CD4-positive, CD25-positive, alpha-beta regulatory T cell (primary cell): ENCODE measurements at places on chromosomes 1 and 21. TPM values are rescaled to one million over a fixed set of nuclear protein-coding genes. Genes with fewer than 3 reads are reported as not detected.

DNA sequence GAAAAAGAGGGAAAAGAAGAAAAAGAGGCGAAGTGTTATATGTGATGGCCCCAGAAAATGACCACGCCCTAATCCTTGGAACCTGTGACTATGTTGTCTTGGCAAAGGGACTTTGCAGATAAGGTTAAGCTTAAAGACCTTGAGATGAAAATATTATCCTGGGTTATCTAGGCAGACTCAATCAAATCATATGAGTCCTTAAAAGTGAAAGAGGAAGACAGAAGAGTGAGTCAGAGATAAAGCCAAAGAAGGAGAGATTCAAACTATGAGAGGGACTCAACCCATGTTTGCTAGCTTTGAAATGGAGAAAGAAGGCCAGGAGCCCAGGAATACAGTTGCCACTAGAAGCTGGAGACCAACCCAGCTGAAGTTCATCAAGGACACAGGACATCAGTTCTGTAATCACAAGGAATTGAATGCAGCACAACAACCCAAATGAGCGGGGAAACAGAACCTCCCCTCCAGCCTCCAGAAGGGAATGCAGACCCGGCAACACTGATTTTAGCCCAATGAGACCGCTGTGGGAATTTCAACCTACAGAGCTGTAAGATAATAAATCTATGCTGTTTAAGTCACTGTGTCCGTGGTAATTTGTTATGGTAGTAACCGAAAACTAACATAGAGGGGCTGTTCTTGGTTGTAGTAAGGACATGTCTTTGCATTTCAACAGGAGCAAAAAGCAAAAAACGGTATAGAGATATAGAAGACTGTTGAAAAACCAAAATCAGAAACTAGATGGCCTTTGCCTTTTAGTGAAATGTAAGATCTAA lies 4.2 kb upstream of the RGS8 start:
- no peak for DNase-seq

- DNase-seq = no peak
These were observed 671 bp downstream of the KIF26B start for GRCh38 chr1:245155272-245156040.

The ERG gene
- total RNA-seq = 1.5 TPM

The KIAA0319L gene
- 72.4 TPM for total RNA-seq

GRCh38 chr21:44969931-44970755 lies 30.3 kb downstream of the SLX9 start:
- DNase-seq = no peak

GRCh38 chr1:212938846-212939245 lies 11.5 kb upstream of the VASH2 start:
- DNase-seq = no peak

- no peak for DNase-seq
These were observed 1.6 kb upstream of the IER5 start for GRCh38 chr1:181086926-181087325.

The SIM2 gene
- total RNA-seq = not detected

DNA sequence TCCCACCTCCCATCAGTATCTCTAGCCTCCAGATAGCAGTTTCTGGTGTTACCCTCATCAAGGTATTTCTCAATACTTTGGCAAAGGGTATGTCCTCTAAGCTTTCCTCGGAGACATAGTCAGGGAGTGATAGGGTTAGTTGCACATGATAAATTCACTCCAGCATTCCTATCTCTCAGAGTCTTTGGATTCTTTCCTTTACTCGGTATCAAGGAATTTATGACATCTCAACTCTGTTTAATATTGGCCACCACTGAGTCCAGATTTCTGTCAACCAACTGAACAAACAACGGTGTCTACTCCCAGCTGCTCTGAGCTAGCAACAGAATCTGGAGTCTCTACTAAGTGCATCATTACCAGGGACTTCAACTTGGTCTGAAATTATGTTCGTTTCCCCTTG lies 233.4 kb downstream of the TM2D1 start:
- DNase-seq = no peak

The SIK1 gene
- total RNA-seq = 243 TPM

The LCE1B gene
- total RNA-seq = not detected

The GOLT1A gene
- total RNA-seq = not detected

GRCh38 chr21:45348591-45349327 lies 56.2 kb upstream of the COL18A1 start:
- no peak for DNase-seq

DNA sequence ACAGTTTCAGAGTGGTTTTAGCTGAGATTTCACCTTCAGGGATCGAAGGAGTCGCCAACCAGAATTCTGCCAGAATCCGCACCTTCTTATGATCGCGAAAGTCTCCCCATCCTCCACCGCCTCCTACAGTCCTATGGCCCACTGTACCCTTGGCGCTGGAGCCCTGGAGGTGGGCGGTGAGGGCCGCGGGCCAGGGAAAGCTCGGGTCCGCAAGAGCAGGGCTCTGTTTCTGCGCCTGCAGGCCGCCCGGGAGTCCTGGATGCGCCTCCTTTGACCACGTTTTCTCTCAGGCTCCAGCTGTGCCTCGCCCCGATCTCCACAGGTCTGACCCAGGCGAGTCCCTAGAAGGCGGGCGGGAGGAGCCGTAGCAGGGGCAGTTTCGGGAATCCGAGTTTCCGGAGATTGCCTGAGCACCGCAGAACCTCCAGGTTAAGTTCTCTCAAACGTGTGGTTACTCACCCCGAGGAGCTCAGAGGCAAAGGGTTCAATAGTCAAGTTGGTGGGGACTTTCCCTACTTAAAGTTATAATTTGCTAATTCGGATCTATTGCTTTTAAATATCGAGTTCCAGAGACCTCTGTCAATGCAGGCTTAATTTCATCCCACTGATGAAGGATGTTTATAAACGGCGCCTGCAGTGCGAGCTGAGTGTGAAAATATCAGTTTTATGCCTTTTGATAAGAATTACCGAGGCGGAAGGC lies 3.2 kb upstream of the LHX8 start:
- no peak for DNase-seq

The CD34 gene
- 1.9 TPM for total RNA-seq

- DNase-seq = no peak
These were observed 350.9 kb upstream of the SPAG17 start for GRCh38 chr1:118535901-118536300.

GRCh38 chr1:37360011-37360410 lies 114.4 kb upstream of the ZC3H12A start:
- DNase-seq = no peak

The RIPK4 gene
- total RNA-seq = 0.52 TPM

- no peak for DNase-seq
These were observed 225.0 kb upstream of the PRMT6 start for GRCh38 chr1:106831511-106831910.

DNA sequence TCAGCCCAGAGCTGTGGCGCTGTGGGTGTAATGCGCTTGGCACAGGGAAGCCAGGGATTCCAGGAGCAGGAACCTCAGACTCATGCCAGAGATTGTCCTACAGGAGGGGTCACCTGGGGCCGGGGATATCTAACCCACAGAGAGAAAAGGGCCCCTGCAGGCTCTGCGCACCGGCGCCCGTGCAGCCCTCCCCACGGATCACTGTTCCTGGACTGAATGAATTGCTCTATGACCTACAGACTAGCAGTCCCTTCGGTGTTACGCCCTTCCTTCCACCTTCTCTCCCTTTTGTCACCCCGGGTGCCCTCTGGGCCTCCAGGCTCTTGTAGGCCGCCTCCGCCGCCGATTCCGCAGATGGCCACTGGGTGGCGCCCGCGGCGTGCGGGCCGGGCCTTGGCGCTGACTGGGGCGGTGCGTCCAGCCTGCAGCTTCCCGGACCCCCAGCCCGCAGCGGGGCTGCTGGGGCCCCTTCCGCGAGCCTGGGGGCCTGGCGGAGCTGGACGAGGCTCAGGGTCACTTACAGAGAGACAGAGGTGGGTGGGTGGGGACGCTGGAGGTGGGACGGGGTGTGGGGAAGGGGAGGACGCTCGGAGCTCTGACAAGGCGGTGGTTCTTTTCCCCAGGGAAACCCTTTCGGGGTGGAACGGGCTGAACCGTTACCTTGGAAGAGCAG lies 101.3 kb downstream of the IER5 start:
- peak; percentile 64 for DNase-seq

The ILDR2 gene
- total RNA-seq = 0.67 TPM

DNA sequence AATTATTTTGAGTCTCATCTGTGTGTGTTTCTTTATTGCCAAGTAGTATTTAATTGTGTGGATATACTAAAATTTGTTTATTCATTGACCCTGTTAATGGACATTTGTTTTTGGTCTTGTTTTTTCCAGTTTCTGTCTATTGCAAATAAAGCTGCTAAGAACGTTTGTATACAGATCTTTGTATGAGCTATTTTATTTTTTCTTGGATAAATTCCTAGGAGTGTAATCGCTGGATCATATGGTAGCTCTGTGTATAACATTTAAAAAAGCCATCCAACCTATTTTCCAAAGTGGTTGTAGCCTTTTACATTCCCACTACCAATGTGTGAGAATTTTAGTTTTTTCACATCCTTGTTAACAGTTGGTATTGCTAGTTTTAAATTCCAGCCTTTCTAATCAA lies 382.7 kb upstream of the USP24 start:
- no peak for DNase-seq

The KLHDC7A gene
- total RNA-seq = not detected

The TENT5C gene
- total RNA-seq = 324 TPM

- DNase-seq = no peak
These were observed 2.9 kb upstream of the FOXO6 start for GRCh38 chr1:41358131-41359021.

GRCh38 chr1:187999973-188000372 lies 1171.2 kb downstream of the PLA2G4A start:
- no peak for DNase-seq

GRCh38 chr1:232123775-232124659 lies 497.4 kb downstream of the DISC1 start:
- no peak for DNase-seq

The NSUN4 gene
- total RNA-seq = 33.4 TPM

DNA sequence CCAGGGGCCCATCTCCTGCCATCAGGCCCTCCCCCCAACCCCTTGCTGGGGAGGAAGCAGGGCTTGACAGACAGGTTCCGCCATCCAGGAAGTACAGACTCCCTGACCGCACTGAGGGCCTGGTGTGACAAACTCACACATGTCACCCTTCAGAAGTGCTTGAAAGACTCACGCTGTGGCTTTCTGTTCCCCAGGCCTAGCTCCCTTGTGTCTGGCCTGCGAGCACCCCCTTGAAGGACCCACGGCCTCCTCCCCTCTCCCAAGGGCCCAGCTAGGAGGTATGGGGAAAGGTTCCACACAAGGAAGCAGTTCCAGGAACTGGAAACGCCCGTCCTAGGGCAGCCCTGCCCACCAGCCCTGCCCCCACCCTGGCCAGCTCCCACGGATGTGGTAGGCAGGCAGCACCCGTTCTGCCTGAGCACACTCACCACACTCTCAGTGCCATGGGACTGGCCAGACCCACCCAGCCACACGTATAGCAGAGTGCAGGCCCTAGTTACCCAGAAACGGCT lies 26.7 kb downstream of the SLC2A1 start:
- peak; percentile 83 for DNase-seq

The DNAJC28 gene
- total RNA-seq = 0.17 TPM

The OR14K1 gene
- not detected for total RNA-seq

DNA sequence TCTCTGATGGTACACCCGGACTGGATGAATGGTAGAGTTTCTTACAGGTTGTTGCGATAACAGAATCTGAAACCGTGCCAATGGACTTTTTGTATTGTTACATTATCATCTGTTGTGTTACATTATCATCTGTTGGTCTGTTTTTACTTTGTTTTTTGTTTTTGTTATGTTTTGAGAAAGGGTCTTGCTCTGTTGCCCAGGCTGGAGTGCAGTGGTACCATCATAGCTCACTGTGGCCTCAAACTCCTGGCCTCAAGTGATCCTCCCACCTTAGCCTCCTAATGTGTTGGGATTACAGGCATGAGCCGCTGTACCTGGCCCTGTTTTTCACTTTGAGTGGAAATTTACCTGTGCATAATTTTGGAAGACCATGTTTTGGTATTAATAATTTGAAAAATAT lies 10.2 kb upstream of the PEX10 start:
- DNase-seq = no peak

The MATN1 gene
- 1.9 TPM for total RNA-seq

DNA sequence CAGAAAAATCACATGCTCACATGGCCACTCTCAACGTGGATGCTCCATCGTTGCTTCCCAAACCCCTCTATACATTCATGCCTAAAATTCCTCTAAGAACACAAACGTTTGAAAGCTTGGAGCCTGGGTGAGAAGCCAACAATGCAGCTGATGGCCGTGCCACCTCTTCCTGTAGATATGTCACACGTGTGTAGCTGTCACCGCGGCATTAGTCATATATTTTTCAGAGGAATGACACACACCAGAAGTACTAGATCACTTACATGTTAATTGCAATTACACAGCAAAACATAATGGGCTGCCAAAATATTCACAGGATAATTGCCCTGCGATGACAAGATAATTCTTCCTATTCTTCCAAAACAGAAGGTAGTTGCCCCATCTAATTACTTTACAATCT lies 112.7 kb upstream of the BACE2 start:
- no peak for DNase-seq

- DNase-seq = no peak
These were observed 87.2 kb downstream of the MAN1C1 start for GRCh38 chr1:25703671-25704266.
